T1000 (cell line): ENCODE measurements at places on chromosomes 5 and 9.

- DNase-seq: no peak
These were observed 7.3 kb downstream of the MCIDAS start for GRCh38 chr5:55219770-55220169.

DNA sequence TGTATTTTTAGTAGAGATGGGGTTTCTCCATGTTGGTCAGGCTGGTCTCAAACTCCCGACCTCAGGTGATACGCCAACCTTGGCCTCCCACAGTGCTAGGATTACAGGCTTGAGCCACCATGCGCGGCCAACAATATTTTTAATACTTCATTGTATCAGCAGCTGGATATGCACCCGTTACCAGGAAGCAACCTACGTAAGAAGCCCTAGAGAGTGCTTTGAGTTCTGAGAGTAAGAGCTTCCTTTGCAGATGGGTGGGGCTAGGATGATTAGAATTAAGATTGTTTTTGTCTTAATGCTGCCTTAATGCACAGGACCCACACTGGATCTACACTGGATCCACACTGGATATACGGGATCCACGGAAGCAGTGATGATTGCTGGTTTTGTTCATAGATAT lies 123.9 kb upstream of the ABCA1 start:
- no peak for DNase-seq

DNA sequence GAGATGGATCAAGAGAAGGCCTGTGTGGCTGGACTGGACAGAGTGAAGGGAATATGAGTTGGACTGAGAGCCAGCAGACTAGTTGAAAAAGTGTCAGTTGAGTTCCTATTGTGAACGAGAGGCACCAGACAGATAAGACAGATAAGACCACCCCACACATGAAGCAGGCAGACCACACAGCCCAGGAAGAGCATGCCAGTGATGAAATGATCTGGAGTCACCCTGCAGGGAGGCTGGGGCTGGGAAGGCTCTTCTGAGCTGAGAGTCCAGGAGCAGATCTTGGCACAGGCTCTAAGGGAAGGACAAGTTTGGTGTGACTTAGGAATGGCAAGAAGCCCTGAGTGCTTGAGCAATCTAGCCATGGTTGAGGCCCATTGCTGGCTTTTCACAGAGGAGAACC lies 10.6 kb upstream of the SLC25A48 start:
- no peak for DNase-seq

GRCh38 chr9:31573561-31573960 lies 810.9 kb upstream of the ACO1 start:
- DNase-seq: no peak

- no peak for DNase-seq
These were observed 169.0 kb downstream of the CDK5RAP2 start for GRCh38 chr9:120410925-120411501.

- no peak for DNase-seq
These were observed 640.7 kb upstream of the ST8SIA4 start for GRCh38 chr5:101543780-101544179.
